HepG2 (cell line): ENCODE measurements at places on chromosomes 6 and 20. TPM values are rescaled to one million over a fixed set of nuclear protein-coding genes. Genes with fewer than 3 reads are reported as not detected.

DNA sequence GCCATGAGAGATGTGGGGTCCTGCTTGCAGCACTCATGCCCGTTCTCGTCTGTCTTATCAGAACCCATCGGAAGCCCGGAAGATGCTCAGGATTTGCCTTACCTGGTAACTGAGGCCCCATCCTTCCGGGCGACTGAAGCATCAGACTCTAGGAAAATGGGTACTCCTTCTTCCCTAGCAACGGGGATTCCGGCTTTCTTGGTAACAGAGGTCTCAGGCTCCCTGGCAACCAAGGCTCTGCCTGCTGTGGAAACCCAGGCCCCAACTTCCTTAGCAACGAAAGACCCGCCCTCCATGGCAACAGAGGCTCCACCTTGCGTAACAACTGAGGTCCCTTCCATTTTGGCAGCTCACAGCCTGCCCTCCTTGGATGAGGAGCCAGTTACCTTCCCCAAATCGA, 8.3 kb downstream of the PI16 start:
- DNase-seq = no peak

- no peak for DNase-seq
Observed at GRCh38 chr20:6784210-6784631, 16.7 kb downstream of the BMP2 start.

DNA sequence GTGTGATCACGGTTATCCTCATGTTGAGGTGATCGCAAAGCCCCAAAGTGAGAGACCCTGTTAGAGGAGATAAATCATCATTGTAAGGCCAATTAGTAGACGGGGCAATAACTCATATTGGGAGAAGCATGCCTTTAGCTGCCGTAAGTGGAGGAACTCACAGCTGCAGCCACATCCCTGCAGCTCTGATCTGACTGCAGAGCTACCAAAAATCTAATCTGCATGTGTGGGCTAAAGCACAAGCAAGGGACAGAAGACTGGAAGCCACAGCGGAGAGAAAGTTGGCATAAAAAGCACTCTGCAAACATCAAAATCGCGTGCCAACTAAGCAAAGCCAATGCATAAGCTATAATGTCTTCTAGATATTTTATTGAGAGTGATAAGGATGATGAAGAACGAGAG, 79.8 kb downstream of the TBC1D7 start:
- no peak for DNase-seq

DNA sequence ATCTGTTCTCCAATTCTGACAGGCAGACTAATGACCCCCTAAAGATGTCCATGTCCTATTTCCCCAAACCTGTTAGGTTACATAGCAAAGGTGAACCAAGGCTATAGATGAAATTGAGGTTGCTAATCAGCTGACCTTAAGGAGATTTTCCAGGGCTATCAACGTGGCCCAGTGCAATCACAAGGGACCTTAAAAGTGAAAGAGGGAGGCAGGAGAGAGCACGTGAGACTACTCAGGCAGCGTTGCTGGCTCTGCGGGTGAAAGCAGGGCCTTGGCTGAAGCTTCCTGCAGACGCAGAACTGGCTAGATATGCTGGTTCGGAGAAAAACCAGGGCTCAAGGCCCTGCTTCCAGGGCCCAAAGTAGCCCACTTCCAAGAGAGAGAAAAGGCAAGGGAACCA, 78.7 kb downstream of the NCOA7 start:
- DNase-seq = no peak

GRCh38 chr20:61900011-61900944, 165.4 kb downstream of the TAF4 start:
- no peak for DNase-seq

- no peak for DNase-seq
Observed at GRCh38 chr6:141443032-141443431, 689.7 kb upstream of the GJE1 start.

DNA sequence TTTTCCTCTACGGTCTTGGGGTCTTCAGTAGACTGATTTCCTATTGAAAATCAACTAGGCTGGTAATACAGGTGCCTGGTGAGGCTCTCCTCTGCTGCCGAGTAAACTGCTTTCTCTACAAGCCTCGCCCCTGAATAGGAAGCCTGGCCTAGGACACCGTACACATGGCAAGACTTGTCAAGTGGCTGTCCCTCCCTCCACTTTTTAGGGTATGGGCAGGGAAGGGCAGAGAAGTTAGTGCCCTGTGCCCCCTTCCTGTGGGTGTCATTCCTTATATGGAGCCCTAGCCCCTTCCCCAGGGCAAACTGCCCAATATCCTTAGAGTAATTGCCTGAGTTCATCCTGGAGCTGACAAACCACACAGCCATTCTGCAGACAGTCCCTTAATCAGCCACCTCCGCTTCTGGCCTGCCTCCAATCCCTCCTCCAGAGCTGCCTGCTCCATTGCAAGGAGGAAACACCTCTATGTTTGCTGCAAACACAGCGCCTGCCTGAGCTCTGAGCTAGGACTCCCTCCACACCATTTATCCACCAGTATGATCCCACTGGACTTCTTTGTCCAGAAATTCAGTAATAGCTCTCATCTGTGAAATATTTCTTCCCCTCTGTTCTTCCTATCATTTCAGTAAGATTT, 93.1 kb downstream of the CHD6 start:
- no peak for DNase-seq

DOK5 gene
- not detected in 2 replicates for total RNA-seq

LSM14B gene
- total RNA-seq = 77.7 and 79.2 TPM in 2 replicates

TBXT gene
- total RNA-seq = not detected in 2 replicates
